ENCODE measurements at places on chromosomes 4 and X.

- no peak for DNase-seq
Measured at GRCh38 chr4:68630371-68630770, 40.1 kb downstream of the UGT2B15 start.

DNA sequence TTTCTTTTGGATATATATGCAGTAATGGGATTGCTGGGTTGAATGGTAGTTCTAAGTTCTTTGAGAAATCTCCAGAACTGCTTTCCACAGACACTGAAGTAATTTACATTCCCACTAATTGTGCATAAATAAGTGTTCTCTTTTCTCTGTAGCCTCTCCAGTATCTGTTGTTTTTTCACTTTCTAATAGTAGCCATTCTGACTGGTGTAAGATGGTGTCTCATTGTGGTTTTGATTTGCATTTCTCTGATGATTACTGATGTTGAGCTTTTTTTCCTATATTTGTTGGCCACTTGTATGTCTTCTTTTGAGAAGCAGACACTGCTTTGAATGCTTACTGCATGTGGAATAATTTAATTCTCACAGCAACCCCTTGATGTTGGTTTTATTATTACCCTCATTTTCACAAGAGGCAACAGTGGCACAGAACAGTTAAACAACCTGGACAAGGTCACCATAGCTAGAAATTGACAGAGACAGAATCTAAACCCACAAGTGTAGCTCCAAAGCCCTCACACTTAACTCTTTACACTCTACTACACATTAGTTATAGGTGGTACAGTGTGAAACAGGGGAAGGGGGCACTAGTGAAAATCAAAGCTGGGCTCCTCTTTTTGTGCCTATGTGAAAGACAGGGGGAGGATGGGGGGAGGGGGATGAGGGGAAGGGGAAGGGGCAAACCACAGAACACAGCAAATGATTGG lies 96.1 kb downstream of the REELD1 start:
- no peak for DNase-seq

- no peak for DNase-seq
Measured at GRCh38 chr4:62912531-62912930, 1496.7 kb downstream of the TECRL start.

GRCh38 chrX:100090931-100091330 lies 319.1 kb downstream of the PCDH19 start:
- peak; percentile 44 for DNase-seq

DNA sequence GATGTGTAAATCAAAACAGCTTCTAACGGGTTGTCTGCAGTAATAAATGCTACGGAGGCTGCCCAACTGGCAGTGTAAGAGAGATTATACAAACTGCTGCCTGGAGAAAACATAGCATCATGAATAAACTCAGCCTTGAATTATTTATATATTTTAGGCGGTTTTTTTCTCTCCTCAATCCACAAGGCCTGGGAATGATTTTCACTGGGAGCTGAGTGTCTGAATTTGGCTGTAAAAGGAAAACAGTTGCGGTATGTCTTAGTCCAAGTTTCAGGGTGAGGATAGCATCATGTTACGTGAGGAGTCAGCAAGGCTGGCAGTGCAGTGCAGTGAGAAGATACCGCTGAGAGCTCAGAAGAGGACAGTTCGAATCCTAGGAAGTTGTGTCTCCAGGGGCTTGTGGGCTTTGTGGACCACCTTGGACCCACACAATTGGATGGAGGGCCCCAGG lies 291.5 kb upstream of the BOD1L1 start:
- DNase-seq: peak; percentile 74

- no peak for DNase-seq
Measured at GRCh38 chr4:155946486-155946885, 7.2 kb downstream of the CTSO start.

DNA sequence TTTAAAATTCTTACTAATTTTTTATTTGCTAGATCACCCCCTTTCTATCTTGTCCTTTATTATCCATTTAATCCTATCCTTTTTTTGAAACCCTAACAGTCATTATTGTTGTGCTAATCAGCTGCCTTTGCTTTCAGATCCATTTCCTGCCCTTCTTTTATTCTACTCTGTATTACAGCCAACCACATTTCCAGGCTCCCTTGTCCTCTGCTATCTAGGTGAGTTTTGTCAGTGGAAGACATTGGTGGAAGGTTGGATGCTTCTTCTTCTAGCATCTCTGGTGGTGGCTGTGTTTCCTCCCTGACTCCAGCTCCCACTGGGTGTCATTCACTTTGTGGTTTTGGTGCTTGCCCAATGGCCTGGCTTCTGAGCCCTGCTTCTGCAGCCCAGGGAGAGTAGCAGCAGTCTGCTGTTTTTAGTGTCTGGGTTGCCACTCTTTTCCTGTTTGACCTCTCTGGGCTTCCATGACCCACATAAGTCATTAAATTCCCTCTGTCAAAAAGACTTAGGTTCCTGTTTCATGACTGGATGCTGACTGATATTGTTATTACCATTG lies 225.2 kb upstream of the PGRMC2 start:
- DNase-seq: peak; percentile 28

DNA sequence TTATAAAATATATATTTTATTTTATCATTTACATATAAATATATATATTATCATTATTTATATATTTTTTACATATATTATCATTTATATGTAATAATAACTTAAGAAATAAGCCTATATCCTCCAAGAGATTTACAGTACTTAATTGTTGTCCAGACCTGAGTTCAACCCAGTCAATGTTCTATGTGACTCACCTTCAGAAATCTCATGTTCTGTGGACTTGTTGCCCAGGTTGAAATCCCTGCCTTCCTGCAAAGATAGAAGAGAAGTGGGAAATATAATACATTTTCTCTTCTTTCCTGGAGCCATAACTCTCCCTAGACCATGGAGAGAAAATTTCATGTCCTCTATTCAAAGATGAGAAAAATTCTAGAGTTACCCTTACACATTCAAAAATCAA lies 247.3 kb downstream of the PARM1 start:
- DNase-seq: no peak

DNA sequence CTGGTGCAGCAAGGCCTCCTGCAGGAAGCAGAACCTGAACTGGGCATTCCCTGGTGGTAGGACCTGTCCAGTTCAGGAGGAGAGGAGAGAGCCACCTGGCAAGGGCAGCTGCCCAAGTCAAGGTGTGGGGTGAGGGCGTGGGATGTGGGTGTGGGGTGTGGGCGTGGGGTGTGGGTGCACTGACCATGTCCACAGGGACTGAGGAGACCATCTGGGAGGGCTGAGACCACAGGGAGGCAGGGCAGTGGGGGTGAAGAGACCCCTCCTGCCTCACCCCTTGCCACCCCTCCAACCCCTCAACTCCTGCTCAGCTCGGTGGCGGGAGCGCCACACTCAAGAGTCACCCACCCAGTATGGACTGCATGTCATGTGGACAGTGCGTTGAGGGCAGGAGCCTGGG lies 117.9 kb downstream of the CPZ start:
- DNase-seq: no peak

DNA sequence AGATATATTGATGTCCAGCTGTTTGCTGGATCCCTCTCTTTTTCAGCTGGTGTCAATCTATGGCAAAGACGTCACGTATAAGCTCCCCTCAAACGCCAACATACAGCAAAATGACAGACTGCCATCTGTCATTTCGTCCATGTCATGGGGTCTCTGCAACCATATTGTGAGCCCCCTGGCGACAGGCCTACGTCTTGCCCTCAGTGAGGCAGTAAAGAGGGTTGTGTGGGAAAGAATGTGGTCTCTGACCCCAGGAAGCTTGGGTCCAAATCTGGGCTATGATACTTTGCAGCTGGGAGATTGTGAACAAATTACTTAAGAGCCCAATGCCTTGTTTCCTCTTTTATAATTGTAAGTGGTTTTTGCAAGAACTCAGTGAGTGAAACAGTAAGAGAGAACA lies 7.4 kb downstream of the SUPT20HL2 start:
- no peak for DNase-seq

DNA sequence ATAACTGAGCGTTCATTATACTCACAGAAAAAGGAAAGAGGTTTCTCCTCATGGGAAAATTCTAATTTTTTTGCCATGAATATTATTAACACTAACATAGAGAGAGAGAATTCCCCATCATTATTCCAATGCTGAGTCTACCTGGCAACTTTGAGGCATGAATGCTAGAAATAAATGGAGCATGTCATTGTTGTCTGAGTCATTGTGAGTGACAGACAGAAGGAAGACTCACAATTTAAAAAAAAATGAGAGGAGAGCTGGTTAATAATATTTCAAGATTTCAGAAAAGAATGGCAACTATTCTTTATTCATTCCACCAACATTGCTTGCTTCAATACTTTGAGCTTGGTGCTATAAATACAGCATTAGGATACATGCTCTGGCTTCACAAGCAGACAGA lies 170.4 kb upstream of the HS3ST1 start:
- no peak for DNase-seq

DNA sequence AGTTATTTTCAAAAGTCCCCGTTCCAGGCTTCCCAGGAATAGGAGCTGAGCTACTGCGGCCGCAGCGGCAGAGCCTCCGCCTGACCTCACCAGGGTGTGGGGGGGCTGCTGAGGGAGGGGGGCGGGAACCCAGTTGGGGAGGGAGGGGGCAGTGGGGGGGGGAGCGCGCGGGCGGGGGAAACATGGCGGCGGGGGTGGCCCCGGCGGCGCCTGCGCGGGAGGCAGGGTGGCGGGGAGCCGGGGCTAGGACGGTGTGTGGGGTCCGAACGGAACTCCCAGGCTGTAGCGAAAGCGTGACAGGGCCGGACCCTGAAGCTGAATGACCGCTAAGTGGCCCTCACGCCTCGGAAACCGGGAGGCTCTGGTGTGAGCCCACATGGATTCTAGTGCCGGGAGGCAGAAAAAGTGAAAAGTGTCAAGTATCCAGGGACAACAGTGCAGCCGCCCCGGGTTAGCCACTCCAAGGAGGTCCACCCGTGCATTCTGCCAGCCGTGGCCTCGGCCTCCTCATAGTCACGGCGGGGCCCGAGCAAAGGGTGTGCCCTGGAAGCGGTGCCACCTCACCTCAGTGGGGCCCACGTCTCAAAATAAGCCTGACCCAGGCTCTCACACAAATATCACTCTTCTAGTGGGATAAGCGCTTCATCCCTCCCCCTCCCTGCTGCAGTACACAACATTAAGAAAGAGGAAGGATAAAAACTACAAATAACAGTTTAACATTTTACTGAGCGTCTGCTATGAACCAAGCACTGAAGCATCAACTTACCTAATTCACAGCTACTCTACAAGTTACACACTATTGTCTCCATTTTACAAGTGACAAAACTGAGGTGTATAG lies at the start of gene KLHL13:
TSS of gene KLHL13 (minus strand) at position 98 of the 838 bp plus-strand sequence. CDS start 88,337 bp downstream, outside the sequence.
- DNase-seq: peak; percentile 51

GRCh38 chr4:71553605-71554004 lies 214.8 kb downstream of the SLC4A4 start:
- peak; percentile 53 for DNase-seq

GRCh38 chr4:155734951-155735350 lies 23.9 kb upstream of the GUCY1B1 start:
- no peak for DNase-seq

GRCh38 chrX:69371159-69371558 lies 133.0 kb upstream of the NALF2 start:
- DNase-seq: no peak

DNA sequence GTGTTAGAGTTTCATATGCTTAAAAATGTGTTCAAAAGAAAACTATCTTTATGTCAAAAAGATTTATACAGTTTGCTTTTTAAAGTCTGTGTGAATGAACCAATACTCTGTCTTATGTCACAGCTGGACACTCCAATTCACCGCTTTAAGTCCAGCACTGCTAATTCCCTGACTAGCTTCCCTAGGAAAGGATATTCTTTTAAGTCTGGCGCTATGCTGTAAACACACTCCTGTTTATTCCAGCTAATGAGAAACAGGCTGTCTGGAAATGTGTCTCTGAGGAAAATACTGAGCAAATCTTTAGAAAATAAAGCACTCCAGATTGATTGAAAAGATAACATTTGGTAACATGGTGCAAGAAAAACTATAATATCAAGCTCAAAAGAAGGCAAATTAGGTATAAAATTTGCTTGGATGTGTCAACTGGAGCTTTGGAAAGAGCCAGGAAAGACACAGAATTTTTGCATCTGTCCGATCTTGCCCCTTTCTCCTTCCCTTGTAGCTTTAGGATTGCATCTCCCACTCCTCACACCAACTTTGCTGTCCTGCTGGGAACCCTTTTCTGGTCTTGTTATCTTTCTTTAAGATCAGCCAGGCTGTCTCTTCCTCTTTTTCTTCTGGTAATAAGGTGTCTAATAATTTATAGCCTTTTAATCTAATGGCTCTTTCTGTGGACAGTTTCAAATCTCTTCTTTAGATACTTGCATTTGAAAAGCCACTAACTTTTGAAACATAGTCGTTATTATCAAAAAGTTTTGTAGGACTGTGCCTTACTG lies 40.9 kb upstream of the VEGFC start:
- DNase-seq: peak; percentile 24

DNA sequence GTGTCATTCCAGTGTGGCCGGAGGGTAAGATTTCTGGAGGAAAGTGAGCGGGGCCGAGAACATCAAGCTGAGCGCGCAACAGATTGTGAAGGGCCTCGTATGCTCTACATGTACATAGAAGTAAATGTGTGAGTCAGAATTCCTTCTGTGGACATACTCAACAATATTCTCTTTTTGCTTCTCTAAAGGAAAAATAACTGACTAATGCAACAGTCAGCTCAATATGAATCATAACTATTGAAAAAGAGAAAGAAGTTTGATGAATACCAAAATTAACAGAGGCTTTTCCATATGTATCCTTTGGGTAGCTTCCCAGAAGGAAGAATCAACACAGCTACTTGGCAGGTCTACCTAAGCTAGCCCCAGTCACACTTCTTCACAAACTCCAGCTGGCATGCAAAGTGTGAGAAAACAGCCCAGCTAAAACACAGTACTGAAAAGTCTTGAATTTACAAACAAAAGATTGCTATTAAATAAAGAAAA lies 87.5 kb upstream of the ZFP42 start:
- DNase-seq: peak; percentile 23

GRCh38 chr4:126023896-126024295 lies 709.1 kb downstream of the FAT4 start:
- peak; percentile 14 for DNase-seq

DNA sequence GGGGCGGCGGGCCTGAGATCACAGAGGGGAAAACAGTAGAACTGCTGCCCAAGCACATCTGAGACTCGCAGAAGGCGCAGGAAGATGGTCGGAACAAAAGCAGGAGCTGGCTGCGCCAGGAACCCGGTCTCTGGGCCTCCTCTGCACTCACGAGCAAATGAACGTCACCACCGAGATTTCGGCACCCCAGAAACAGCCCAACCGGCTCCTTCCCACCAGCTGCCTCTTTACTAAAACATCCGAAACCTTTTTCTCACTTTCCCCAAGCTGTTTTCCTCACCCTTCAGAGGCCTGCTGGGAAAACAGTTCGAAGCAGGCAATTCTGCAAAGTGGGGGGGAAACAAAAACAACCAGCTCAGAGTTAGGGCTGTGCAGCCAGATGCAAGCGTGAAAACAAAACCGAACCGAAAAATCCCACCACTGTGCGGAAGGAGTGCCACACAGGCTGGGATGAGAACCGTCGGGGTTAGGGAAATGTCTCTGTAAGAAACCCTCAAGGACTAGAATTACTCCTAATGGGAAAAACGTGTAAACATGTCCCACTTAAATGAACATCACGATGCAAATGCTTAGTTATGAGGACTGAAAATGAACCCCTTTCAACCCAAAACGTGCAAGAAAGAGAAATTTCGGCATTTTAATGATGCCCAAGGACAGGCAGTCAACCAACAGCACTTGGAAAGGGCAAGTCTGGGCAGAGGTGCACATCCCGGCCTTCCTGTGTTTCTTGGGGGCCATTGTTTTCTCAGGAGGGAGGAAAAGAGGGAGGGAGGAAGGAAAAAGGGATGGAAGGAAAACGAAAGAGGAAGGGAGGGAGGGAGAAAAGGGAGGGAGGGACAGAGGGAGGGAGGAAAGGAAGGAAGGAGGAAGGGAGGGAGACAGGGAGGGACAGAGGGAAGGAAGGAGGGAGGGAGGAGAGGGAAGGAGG lies 15.8 kb downstream of the DHRSX start:
- peak; percentile 60 for DNase-seq

All from AG08395 (cell line).